Cardiac septum (tissue), 1 donor: ENCODE measurements at places on chromosomes 16 and 17. TPM values are rescaled to one million over a fixed set of nuclear protein-coding genes. Genes with fewer than 3 reads are reported as not detected.

DNA sequence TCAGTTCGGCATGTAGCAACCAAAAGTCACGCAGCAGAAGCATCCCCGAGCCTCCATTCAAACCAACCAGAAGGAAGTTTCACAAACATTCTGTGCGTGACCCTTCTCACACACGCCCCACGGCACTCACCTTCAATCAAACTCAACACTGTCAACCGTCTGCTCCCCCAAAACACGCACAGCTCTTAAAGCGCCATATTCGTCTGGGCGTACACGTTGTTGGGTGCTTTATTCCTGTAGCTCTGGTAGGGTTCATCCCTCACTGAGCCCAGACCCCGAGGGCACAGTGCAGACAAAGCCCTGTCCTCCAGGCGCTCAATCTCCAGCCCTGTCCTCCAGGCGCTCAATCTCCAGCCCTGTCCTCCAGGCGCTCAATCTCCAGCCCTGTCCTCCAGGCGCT, 2.2 kb downstream of the RAB40B start:
- no peak for DNase-seq

DNA sequence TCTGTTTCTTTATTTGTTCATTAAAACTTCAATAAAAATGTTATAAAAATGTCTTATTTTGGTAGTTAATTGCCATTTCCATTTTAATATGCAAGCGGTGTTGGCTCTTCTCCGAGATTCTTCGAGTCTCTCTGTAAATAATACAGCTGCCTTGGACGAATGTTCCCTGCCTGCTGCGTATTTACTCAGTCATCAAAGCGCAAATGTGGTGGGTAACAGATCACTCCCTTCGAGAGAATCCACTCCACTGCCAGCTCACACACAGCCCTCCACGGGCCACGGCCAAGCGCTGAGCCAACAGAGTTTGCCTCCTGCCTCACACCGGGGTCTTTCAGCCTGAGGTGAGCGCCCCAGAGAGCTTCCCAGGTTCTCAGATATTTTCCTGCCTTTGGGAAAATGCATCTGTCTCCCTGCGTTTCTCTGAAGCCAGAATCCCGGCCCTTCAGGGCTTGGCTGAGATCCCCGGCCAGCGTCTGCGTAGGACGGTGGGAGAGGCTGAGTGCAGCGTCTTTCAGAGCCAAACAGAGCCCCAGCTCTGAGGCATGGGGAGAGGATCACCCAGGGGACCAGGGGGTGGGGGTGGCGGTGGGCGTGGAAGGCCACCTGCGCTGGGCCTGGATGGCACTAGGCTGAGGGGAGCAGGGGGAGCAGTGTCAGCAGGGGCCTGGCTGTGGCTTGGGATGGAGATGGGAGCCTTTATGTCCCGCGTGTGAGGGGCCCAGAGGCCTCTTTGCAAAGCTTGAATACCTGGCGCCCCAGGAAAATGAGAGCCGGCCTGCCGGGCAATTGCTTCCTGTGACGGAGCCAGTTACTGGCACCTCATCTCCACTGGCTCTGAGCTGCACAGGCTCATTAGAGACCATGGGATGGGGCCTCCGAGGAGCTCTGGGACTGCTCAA, 248.7 kb downstream of the RBFOX3 start:
- DNase-seq: no peak

DNA sequence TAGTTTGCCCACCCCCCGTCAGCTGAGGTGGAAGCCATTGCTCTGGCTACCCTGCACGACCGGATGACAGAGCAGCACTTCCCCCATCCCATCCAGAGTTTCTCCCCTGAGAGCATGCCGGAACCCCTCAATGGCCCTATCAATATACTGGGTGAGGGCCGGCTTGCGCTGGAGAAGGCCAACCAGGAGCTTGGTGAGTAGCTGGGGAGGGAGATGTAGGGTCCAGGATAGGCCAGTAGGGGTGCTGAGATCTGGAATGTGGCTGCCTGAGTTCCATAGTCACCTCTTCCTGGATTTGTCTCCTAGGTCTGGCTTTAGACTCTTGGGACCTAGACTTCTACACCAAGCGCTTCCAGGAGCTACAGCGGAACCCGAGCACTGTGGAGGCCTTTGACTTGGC, 6.4 kb downstream of the PFAS start:
- no peak for DNase-seq

- DNase-seq: no peak
Measured at GRCh38 chr17:11300738-11301137, 59.7 kb downstream of the SHISA6 start.

DNA sequence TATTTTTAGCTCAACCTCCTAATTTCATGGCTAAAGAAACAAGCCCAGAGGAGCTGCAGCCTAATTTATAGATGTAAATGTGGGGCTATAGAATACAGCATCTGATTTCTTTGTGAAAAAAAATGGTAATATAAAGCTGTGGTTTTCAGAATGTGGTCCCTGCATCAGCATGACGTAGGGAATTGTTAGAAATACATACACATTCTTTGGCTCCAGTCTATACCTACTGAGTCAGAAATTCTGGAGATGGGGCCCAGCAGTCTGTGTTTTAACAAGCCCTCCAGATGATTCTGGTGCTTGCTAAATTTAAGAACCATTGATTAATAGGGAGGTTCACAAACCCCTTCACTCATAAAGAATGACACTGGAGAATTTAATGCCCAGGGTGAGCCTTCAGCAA, 18.1 kb upstream of the MYH8 start:
- no peak for DNase-seq

GRCh38 chr17:42655528-42655927, 3.6 kb upstream of the TUBG2 start:
- no peak for DNase-seq

GRCh38 chr16:68668266-68668665, 23.2 kb downstream of the CDH3 start:
- no peak for DNase-seq

DNA sequence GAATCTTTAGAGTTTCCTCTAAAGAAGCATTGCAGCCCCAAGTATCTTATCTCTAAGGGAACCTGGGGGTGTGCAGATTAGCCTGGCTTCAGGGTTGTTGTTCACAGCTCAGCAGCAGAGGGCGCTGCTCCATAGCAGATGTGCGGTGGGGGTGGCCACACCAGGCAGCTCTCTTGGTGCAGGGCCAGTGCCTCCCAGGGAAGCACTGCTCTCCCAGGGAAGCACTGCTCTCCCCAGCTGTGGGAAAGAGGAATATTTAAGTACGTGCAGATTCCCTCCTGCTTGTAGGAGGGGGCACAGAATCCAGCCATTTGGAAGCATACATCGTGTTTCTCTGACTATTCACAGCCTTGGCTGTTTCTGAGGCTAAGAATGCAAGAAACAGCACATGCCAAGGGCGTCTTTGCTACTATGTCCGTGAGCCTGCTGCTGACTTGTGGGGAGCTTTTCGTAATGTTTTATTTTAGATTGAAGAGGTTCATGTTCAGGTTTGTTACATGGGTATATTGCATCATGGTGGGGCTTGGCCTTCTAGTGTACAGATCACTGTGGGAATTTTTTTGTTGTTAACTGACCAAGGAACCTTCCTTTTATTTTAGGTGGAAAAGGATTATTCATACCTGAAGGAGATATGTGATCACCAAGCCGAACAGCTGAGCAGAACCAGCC, 217.8 kb downstream of the SPECC1 start:
- DNase-seq: peak; percentile 86

GRCh38 chr16:16938009-16938408, 532.8 kb downstream of the XYLT1 start:
- no peak for DNase-seq

- DNase-seq: no peak
Measured at GRCh38 chr17:75557852-75558665, 29.5 kb upstream of the MYO15B start.

- DNase-seq: peak; percentile 89
Measured at GRCh38 chr17:47239967-47240651, 13.5 kb upstream of the ITGB3 start.

DNA sequence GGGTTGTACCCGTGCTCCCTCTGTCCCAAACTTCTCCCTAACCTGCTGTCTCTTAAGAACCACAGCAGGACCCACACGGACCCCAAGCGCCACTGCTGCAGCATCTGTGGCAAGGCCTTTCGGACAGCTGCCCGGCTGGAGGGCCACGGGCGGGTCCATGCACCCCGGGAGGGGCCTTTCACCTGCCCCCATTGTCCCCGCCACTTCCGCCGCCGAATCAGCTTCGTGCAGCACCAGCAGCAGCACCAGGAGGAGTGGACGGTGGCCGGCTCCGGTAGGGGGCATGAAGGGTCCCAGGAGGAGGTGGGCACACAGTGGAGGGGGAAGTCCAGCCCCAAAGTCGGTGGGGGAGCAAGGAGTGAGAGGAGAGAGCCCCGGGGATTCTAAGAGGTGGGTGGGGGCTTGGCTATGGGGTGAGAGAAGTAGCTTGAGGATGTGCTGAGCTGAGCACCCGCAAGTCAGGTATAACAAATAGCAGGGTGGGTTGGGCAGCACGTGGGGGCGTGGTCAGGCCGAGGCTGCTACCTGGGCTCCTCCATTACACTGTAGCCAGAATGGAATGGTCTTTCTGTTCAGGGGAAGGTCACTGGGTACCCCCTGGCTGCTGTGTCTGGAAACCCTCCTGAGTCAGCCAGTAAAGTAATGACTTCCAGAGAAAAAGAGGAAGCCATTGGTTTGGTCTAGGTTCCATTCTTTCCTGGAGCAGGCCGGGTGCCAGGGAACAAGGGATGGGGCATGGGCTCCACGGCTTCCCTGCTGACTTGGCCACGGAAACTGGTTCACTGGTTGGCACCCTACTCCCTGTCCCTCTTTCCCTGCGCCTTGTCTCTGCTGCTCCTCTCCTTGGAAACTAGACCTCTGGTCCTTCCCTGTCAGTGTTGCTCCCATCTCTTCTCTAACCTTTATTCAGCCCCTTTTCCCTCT, 7.1 kb downstream of the PRSS53 start:
- DNase-seq: no peak

DNA sequence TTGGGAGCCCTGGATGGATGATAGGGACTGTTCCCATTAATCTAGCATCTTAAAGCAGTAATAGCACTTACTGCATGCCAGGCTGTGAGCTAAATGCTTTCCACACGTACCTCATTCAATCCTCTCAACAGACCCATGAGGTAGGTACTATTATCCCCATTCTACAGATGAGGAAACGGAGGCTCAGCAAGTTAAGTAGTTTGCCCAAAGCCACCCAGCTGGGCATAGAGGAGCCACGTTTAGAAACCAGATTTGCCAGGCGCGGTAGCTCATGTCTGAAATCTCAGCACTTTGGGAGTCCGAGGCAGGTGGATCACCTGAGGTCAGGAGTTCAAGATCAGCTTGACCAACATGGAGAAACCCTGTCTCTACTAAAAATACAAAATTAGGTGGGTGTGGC, 2.0 kb upstream of the RAI1 start:
- DNase-seq: no peak

- DNase-seq: peak; percentile 97
Measured at GRCh38 chr17:50541716-50542688, 5.0 kb upstream of the SPATA20 start.

DNA sequence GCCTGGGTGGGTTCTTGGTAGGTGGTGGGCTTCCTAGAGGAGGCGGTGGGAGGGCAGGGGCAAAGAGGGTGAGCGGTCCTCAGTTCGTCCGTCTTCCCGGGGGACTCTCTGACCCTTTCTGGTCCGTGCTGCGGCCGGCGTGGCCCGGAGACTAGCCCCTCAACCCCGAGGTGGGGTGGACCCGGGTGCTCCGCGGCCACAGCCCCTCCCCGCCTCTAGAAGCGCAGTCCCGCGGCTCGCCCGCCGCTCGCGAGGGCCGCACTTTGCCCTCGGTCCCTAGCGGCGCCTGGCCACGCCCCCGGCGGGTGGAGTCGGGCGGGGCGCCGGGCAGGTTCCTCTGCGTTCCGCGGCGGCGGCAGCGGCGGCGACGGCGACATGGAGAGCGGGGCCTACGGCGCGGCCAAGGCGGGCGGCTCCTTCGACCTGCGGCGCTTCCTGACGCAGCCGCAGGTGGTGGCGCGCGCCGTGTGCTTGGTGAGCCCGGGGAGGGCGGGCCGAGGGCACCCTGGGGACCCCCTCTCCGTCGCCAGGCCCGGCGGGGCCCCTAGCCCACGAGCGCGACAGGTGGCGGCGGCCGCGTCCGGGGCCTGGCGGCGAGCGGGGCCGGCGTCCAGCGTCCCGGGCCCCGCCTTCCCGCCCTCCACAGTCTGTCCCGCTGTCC, at the start of gene SYNGR2:
Gene SYNGR2 (plus strand): TSS at position 340 of the 661 bp plus-strand sequence. CDS start 36 bp downstream, at position 376.
- DNase-seq: peak; percentile 95

DNA sequence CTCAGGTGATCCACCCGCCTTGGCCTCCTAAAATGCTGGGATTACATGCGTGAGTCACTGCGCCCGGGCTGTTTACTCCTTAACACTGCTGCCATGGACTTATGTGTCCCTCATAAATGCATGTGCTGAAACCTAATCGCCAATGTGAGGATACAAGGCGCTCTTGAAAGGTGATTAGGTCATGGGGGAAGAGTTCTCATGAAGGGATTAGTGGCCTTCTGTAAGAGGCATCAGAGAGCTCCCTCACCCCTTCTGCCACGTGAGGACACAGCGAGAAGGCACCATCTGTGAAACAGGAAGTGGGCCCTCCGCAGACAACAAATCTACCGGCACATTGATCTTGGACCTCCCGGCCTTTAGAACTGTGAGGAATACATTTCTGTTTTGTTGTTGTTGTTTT, 19.1 kb downstream of the ITPRIPL2 start:
- DNase-seq: peak; percentile 12

DNA sequence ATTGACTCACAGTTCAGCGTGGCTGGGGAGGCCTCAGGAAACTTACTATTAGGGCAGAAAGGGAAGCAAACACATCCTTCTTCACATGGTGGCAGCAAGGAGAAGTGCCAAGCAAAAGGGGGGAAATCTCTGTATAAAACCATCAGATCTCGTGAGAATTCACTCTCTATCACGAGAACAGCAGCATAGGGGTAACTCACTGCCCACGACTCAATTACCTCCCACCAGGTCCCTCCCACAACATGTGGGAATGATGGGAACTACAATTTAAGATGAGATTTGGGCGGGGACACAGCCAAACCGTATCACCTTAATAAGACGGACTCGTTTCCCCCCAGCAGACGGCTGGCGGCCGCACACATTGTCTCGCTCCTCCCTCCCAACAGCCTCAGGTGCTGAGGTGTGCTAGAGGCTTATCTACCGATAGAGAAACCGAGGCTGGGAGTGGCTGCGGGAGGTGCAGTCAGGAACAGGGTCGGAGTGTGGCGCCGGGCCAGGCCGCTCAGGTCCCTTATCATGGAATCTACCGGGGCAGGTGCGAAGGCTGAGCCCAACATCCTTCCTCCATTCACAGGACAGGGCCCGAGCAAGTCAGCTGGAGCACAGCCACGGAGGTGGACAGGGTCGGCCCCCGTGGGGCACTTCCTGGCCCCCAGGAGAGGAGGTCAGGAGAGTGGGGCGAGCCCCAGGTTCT, 4.9 kb upstream of the ZG16B start:
- peak; percentile 54 for DNase-seq

MARCHF10 gene
- not detected for total RNA-seq

NPIPB4 gene
- 49.6 TPM for total RNA-seq

AATK gene
- total RNA-seq: 9.3 TPM

GNAO1 gene
- 13.0 TPM for total RNA-seq

NACA2 gene
- not detected for total RNA-seq

TMEM235 gene
- not detected for total RNA-seq

TANC2 gene
- total RNA-seq: 21.8 TPM

ARHGAP44 gene
- total RNA-seq: 8.3 TPM

XPO6 gene
- 43.9 TPM for total RNA-seq

IL34 gene
- total RNA-seq: 1.2 TPM

ZSCAN32 gene
- total RNA-seq: 7.2 TPM
